Dermis microvascular lymphatic vessel endothelial cell (primary cell): ENCODE measurements at places on chromosomes 4 and X.
A peak's percentile ranks its signal among the peaks of the same experiment; 100 is the strongest.

DNA sequence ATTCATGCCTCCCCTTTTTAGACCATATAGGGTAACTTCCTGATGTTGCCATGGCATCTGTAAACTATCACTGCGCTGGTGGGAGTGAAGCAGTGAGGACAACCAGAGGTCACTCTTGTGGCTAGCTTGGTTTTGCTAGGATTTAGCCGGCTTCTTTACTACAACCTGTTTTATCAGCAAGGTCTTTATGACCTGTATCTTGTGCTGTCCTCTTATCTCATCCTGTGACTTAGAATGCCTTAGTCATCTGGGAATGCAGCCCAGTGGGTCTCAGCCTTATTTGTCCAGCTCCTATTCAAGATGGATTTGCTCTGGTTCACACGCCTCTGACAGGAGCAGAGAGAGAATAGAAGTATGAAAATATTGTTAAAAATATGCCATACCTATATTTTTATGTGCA is 355.7 kb downstream of the ADGRL3 start:
- no peak for DNase-seq

- peak; percentile 22 for DNase-seq
Measured at GRCh38 chrX:18983666-18984380, at the start of gene PHKA2. Gene PHKA2 (minus strand): TSS chrX:18984114. CDS start chrX:18983932, 182 bp downstream.

DNA sequence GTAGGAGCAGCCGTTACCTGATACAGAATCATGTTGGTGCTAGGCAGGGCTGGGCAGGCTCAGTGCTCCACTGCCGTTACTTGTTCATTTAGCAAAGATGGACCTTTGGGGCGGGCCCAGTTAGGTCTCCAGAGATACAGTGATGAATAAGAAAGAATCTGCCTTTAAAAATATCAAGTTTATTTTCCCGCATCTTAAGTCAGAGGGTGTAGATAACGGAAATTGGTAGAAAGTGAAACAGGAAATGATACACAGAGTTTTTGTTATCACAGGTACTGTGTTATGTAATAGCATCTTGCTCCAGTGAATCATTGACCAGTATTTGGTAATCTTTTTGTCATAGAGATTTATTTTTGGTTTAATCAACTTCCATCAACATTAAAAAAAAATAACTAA is 5.5 kb downstream of the TMEM131L start:
- DNase-seq, result no peak

DNA sequence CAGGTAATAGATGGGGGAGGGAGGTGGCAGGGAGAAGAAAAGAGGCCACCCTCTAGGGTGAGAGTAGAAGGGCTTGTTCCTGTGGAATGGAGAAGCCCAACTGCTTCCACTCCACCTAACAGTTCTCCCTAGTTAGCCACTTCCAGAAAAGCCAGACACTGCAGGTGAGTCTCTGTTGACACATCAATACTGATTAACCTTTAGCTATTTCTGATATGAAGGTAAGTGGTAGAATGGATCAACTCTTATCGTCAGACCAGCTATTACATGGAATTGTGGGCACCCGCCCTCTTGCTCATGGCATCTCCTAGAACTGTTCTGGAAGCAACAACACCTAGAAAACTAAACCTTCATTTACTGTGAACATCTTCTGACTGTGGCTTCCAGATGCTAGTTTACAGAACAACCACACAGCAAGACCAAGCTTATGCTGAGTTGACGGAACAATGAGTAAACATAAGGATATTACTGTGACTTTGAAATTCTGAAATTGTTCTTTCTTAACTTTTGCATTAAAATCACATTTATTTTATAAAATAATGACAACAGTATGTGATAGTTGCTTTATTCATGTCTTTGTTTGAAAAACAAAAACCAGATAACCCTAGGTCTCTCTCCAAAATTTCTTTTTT is 44.7 kb downstream of the ANXA3 start:
- DNase-seq, result no peak

DNA sequence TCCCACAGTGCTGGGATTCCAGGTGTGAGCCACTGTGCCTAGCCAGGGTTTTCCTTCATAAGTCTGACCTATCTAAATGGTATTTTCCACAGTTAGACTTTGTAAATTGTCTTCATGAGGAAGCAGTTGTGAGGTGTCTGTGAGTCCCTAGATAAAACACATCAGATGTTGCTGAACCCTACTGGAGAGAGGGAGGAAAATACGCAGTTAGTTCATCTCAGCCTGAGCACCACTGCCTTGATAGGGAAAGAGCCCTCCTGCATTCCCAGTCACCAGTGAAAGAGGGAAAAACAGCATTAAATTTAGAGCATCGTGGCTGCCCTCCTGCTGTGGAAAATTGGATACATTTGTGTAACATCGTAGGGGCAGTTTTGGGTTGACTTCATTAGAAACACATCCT is 31.7 kb upstream of the CLDN34 start:
- DNase-seq, result no peak

- peak; percentile 37 for DNase-seq
Measured at GRCh38 chr4:29276150-29276549, 1444.0 kb upstream of the PCDH7 start.

GRCh38 chr4:6845027-6845426 is 62.5 kb downstream of the KIAA0232 start:
- no peak for DNase-seq

GRCh38 chr4:101419336-101420135 is 72.2 kb upstream of the PPP3CA start:
- peak; percentile 91 for DNase-seq

- no peak for DNase-seq
Measured at GRCh38 chr4:146932116-146932515, 13.5 kb downstream of the TTC29 start.

DNA sequence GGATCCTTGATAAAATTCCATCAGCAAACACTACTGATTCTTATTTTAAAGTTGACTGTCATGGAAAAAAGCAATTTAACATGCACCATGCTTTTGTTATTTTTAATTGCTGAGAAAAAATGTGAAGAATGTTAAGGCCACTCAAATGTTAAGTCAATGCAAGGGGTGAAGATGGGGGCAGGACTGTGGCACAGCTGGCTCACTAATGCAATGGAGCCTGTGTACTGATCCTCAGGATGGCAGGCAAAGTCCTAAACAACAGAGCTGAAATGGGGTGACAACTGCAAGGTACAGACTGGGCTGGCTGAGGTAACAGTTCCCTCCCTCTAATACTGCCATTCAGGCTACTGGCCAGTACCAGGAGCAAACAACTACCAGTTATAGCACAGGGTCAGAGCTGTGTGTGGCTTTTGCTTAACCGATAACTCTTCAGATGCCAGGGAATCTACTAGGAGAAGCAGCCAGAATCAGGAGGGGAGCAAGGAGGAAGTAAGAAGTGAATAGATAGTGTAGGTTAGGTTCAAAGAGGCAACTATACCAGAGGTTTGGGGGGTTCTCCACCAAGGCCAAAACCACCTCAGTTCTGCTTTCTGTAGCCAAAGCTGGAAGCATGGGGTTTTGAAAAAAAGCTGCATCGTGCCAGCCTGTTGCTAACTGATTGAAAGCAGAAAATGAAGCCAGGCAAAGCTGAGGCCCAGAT is 372.6 kb downstream of the OPHN1 start:
- no peak for DNase-seq

DNA sequence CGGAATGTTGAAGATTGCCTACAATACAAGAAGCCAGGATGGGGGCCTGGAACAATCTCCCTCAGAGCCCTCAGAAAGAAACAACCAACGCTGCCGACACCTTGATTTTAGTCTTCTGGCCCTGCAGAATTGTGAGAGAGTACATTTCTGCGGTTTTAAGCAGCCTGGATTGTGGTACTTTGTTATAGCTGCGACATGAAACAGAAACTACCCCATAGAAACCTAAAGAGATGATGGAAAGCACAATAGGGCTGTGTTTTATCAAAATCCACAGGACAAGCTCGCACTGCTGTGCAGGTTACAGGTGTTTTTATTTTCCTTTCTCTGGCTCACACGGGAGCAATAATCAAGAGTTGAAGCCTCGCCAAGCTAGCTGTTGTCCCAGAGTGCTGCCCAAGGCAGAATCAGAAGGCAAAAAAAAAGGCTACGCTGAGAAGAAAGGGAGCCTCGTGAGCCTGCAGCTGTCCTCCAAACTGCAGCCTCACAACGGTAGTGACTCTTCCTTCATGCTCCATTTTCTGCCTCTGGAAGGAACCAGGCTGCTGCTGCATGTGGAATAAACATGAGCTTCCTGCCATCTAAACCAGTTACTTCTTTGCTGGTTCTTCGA is 232.4 kb downstream of the LDB2 start:
- DNase-seq, result no peak

DNA sequence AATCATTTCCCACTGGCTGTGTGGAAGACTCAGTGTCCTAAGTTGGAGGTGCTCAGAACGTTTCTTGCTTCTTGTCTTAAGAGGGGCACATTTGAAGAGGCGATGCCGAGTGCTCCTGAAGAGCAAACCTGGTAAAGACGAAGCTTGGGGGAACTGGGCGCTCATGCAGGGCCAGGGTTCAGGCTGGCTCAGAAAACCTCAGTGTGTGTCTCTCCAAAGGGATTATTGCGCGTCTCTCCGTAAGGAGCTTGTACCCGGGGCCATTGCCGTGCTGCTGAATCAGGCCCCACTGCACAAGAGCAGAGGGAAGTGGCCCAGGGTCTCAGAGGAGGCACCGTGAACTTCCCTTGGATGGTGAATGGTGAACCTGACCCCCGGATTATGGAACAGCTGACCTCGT is 44.4 kb downstream of the PSAPL1 start:
- DNase-seq, result no peak

GRCh38 chr4:128682942-128683666 is 126.4 kb upstream of the JADE1 start:
- no peak for DNase-seq

DNA sequence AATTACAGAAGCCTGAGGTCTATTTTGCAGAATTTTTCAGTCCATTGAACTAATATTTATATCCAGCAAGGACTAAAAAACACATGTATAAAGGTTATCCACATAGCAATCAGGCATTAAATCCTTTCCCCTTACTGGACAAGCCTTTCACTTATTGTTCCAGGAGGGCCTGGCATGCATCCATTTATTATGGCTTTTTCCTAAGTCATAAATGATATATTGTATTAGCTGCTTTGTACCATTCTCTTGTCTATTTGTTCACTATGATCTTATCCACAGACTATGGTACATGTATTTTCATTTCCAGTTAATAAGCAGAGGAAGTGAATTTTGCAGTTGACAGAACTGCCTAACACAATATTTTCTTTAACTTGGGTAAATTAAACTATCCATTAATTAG is 105.4 kb upstream of the ANK2 start:
- peak; percentile 1 for DNase-seq

DNA sequence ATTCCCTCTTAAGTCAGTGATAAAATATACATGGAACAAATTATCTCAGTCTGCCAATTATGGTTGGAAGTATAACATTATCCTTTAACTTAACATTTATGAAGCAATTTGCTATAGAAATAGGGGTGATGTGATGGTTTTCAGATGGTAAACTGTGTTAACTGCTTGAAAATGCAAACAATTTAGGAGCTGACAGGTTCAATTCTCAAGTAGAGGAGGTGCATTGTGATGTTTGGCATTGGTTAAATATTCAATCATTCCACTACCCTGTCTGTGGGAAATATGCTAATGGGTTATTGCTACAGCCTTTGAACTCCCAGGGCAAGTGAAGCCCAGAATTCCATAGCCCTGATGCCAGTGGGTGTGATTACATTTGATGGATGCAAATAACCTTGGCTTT is 243.4 kb upstream of the GK2 start:
- DNase-seq, result peak; percentile 38

DNA sequence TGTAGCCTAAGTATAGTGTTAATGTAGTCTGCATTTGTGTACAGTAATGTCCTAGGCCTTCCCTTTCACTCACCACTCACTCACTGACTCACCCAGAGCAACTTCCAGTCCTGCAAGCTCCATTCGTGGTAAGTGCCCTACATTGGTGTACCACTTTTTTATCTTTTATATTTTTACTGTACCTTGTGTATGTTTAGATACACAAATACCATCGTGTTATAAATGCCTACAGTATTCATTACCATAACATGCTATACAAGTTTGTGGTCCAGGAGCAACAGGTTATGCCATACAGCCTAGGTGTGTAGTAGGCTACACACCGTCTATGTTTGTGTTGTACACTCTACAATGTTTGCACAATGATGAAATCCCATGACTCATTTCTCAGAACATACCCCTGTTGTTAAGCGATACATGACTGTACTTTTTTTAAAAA is 15.4 kb downstream of the TSPAN5 start:
- peak; percentile 82 for DNase-seq

- DNase-seq, result no peak
Measured at GRCh38 chr4:83178029-83178428, 63.5 kb upstream of the PLAC8 start.

DNA sequence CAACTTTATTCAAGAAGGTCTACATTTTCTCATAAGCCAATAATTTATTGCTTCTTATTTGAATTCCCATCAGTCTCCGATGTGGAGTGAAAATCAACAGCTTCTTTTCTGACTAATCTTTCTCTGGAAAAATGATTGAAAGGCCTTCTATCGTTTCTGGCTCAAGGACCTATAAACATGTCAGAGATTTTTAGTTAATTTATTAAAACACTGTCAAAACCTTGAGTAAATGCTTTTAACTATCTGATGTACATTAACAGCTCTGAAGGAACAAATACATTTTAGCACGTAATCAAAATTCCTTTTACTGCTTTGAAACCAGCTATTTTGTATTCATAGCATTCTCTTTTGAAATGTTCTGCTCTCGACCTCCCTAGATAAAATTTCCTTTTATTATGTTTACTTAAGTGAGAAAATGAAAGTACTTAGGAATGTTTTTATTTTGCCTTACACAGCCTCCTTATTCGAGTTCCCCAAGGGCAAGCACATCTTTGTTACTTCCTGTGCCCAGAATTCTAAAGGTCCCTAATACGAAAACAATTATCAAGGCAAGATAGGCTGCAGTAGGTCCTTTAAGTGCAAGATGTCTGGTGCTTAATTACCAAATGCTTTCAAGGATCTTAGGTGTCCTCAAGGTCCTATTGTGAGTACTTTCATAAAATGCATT is 3.1 kb upstream of the ZFX start:
- no peak for DNase-seq

GRCh38 chr4:8592366-8593263 is at the start of gene CPZ:
Gene CPZ (plus strand): TSS chr4:8592765. CDS start chr4:8592834, 69 bp downstream.
- DNase-seq, result no peak

GRCh38 chr4:2441393-2442174 is 22.8 kb downstream of the CFAP99 start:
- peak; percentile 78 for DNase-seq

DNA sequence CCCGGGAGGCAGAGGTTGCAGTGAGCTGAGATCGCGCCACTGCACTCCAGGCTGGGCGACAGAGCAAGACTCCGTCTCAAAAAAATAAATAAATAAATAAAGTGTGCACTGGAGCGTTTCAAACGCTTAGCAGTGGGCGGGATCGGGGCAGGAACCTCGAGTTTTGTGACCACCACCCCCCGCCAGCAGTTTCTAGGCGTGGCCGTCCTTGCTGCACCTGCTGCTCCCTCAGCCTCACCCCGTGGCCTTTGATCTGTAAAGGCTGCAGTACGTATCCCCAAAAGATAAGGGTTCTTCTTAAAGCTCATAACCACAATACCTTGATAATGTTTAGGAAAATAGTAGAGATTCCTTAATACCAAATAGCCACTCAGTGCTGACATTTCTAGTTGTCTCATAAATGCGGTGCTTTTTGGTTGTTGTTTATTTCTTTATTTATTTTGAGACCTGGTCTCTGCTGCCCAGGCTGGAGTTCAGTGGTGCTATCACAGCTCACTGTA is 33.2 kb downstream of the PCGF3 start:
- DNase-seq, result no peak

- no peak for DNase-seq
Measured at GRCh38 chr4:68433582-68433981, 13.7 kb upstream of the TMPRSS11E start.
